ENCODE measurements at places on chromosomes 3 and 15. TPM values are rescaled to one million over a fixed set of nuclear protein-coding genes. Genes with fewer than 3 reads are reported as not detected.

GRCh38 chr15:92891533-92892200, 8.5 kb upstream of the CHD2 start:
- H3K4me3 ChIP-seq = no peak overlapping the region
- DNase-seq = no peak
- peaks cover 85% of the 10 kb centered on the region for H3K4me1 ChIP-seq
- H3K27me3 ChIP-seq = no peaks in the 10 kb centered on the region
- H3K27ac ChIP-seq = peak overlapping the region; percentile 22
- H3K36me3 ChIP-seq = no peaks in the 10 kb centered on the region

- no peaks in the 10 kb centered on the region for H3K27me3 ChIP-seq
- DNase-seq = no peak
- H3K4me3 ChIP-seq = no peak overlapping the region
- H3K4me1 ChIP-seq = peaks cover 3% of the 10 kb centered on the region
- no peaks in the 10 kb centered on the region for H3K36me3 ChIP-seq
These were observed 33.9 kb upstream of the PSMD6 start for GRCh38 chr3:64057231-64057630.

GRCh38 chr3:167785790-167786189, 50.3 kb downstream of the SERPINI1 start:
- H3K4me3 ChIP-seq = no peak overlapping the region
- no peaks in the 10 kb centered on the region for H3K36me3 ChIP-seq
- H3K4me1 ChIP-seq = no peaks in the 10 kb centered on the region
- H3K27me3 ChIP-seq = no peaks in the 10 kb centered on the region
- no peak overlapping the region for H3K27ac ChIP-seq

GRCh38 chr3:150699068-150699639, 4.6 kb downstream of the ERICH6 start:
- peaks cover under 1% of the 10 kb centered on the region for H3K4me1 ChIP-seq
- no peak for DNase-seq
- H3K36me3 ChIP-seq = no peaks in the 10 kb centered on the region
- H3K27ac ChIP-seq = no peak overlapping the region
- H3K27me3 ChIP-seq = no peaks in the 10 kb centered on the region

- no peak overlapping the region for H3K4me3 ChIP-seq
- H3K4me1 ChIP-seq = no peaks in the 10 kb centered on the region
- no peak overlapping the region for H3K27ac ChIP-seq
- H3K36me3 ChIP-seq = no peaks in the 10 kb centered on the region
These were observed 24.0 kb upstream of the SLC24A5 start for GRCh38 chr15:48096813-48097212.

DNA sequence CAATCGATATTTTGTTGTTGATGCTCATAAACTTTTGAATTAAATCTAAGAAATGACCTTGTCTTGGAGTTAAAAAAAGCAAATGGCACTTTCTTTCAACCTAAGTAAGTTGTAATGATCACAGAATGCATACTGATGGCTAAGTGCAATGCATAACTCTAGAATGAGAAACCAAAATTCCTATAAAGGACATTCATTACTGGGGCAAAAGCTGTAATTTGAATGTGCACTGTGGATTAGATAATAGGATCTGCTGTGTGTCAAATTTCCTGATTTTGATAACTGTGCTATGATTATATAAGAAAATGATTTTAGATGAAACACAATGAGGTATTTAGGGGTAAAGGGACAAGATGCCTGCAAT, 14.3 kb downstream of the SIAH2 start:
- H3K27ac ChIP-seq = no peak overlapping the region
- H3K36me3 ChIP-seq = no peaks in the 10 kb centered on the region
- no peak overlapping the region for H3K4me3 ChIP-seq

DNA sequence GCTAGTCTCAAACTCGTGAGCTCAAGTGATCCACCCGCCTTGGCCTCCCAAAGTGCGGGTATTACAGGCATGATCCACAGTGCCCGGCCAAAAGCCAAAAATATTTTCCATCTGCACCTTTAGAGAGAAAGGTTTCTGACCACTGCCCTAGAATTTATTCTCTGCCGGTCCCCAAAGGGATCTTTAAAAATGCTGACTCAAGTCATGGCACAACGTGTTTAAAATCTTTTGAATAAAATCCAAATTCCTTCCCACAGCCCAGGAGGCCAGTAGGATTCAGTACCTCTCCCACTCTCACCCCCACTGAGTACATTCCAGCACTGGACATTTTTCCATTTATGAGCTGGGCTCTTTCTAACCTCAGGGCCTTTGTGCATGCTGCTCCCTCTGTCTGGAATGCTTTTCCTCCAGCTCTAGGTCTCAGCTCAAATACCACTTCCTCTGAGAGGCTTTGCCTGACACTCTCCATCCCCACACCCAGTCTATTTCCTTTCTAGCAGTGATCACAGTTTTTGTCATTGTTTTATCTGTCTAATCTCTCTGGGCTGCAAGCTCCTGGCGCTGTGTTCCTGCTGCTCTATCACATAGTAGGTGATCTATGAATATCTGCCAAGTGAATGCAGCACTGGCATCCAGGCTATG, 502.9 kb downstream of the SHQ1 start:
- no peak overlapping the region for H3K4me3 ChIP-seq
- no peak for DNase-seq
- H3K27ac ChIP-seq = no peak overlapping the region
- no peaks in the 10 kb centered on the region for H3K36me3 ChIP-seq
- H3K27me3 ChIP-seq = no peaks in the 10 kb centered on the region
- peaks cover 23% of the 10 kb centered on the region for H3K4me1 ChIP-seq

DNA sequence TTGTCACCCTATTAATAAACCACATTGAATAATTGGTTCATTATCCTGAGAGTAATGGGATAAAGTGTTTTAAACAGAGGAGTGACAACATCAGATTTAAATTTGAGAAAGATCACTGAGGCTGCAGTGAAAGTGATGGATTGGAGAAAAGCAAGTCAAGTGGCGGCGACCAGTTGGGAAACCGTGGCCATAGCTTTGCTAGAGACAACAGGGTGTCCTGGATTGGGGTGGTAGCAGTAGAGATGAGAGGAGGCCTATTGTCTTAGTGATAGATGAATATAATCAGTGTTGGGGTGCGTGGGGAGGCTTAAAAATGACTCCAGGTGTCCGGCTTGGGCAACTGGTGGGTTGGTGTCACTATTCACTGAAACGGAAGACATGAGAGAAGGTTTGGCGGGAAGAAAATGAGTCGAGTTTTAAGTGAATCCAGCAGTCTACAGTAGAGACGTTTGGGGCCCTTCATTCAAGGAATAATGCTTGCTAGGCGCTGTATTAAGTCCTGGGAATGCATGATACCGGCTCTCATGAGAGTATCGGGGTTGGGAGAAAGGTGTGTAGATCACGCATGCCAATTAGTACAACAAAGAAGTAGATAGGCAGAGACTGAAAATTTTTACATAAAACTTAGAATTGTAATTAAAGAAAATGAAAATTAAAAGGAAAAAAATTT, 819 bp downstream of the NEK4 start:
- no peak for DNase-seq
- H3K27ac ChIP-seq = peak overlapping the region; percentile 83
- H3K4me1 ChIP-seq = peaks cover 16% of the 10 kb centered on the region
- H3K36me3 ChIP-seq = peaks cover 13% of the 10 kb centered on the region

DNA sequence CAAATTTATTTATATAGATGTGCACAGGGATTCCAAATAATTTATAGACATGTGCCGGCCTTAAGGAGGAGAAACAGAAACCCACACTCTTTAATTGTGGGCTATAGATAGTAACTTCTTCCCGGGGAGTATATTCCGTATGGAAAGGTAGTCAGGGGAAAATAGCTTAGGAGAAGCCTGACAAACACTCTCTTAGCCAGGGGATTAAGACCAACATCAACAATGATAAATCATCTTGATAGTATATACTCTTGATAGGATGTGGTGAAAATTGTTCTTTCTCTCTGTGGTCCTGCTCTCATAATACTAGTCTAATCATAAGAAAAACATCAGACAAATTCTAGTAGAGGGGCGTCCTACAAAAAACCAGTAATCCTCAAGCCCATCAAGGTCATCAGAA, 8.2 kb upstream of the BCL6 start:
- peaks cover 25% of the 10 kb centered on the region for H3K4me1 ChIP-seq
- no peaks in the 10 kb centered on the region for H3K27me3 ChIP-seq
- H3K36me3 ChIP-seq = no peaks in the 10 kb centered on the region
- no peak overlapping the region for H3K4me3 ChIP-seq
- no peak for DNase-seq

GRCh38 chr15:83983634-83984458, 251.7 kb upstream of the GOLGA6L4 start:
- DNase-seq = no peak
- no peaks in the 10 kb centered on the region for H3K36me3 ChIP-seq
- H3K27ac ChIP-seq = no peak overlapping the region
- no peak overlapping the region for H3K4me3 ChIP-seq

DNA sequence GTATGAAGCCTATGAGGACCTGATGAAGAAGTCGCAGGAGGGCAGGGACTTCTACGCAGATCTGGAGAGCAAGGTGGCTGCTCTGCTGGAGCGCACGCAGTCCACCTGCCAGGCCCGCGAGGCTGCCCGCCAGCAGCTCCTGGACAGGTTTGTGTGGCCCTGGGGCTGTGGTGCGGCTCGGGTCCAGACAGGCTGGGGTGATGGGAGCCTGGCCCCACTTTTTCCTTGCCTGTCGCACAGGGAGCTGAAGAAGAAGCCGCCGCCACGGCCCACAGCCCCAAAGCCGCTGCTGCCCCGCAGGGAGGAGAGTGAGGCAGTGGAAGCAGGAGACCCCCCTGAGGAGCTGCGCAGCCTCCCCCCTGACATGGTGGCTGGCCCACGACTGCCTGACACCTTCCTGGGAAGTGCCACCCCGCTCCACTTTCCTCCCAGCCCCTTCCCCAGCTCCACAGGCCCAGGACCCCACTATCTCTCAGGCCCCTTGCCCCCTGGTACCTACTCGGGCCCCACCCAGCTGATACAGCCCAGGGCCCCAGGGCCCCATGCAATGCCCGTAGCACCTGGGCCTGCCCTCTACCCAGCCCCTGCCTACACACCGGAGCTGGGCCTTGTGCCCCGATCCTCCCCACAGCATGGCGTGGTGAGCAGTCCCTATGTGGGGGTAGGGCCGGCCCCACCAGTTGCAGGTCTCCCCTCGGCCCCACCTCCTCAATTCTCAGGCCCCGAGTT, 29.0 kb downstream of the PTPN23 start:
- DNase-seq = no peak
- peaks cover 16% of the 10 kb centered on the region for H3K4me1 ChIP-seq
- no peak overlapping the region for H3K27ac ChIP-seq

- DNase-seq = peak; percentile 16
- H3K36me3 ChIP-seq = no peaks in the 10 kb centered on the region
- no peak overlapping the region for H3K4me3 ChIP-seq
- H3K4me1 ChIP-seq = no peaks in the 10 kb centered on the region
- no peak overlapping the region for H3K27ac ChIP-seq
These were observed 325.0 kb upstream of the CFAP20DC start for GRCh38 chr3:59374818-59375211.

GRCh38 chr3:132983143-132983770, 54.9 kb upstream of the TMEM108 start:
- H3K27ac ChIP-seq = no peak overlapping the region
- no peaks in the 10 kb centered on the region for H3K4me1 ChIP-seq
- DNase-seq = no peak
- H3K4me3 ChIP-seq = no peak overlapping the region

DNA sequence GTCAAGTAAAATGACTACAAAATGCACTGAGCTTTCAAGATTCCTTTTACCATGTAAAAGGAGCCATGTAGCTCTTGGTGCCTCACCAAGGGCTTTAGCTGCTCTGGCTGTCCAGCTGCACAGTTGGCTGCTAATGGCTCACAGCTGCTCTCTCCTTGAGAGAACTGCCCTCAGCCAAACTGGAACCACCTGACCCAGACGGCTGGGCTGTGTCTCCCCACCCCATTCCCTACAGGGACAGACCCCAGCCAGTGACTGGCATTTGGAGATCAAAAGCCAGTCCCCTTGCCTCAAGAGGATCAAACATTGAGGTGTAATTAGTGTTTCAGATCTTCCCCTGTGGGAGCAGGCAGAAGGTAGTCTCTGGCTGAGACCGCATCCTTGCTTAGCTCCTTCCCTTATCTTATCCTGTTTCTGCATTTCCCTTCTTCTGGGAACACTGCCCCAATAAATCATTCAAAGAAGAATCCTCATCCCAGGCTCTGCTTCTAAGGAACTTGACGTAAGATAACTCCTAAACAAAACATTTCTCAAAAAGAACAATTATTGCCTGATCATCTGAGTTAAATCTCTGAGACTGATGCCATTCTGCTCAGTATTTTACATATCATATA, 28.6 kb upstream of the UBE2E2 start:
- no peaks in the 10 kb centered on the region for H3K36me3 ChIP-seq
- no peaks in the 10 kb centered on the region for H3K27me3 ChIP-seq
- H3K4me1 ChIP-seq = no peaks in the 10 kb centered on the region
- H3K4me3 ChIP-seq = no peak overlapping the region

DNA sequence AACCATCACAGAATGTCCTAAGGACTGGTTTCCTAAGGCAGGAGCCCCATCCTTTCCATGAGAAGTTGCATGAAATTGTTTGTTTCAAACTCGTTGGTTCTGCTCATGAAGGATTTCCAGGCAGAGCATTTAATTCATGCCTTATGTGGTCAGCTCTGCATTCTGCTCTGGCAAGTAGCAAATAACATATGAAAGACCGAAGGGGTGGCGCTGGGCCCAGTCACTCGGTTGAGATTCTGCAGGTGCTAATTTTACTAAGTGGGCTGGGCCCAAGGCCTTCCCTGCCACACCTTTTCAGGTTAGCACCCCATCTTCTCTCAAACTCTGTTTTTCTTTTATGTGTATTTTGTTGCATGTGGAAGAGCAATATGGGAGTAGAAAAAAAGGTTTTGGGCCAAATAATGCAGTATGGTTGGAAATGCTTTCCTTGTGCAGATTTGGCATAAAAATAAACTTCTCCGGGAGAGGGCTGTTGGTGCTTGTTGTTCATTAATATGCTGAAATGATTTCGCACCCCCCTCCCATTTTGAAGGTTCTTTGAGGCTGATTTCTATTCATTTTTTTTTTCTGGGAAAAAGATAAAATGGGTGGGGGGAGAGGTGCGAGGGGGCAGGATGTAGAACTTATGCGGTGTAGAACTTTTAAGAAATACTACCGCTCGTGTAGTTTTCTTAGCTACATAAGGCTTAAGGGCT, 182.9 kb upstream of the FEZF2 start:
- H3K4me3 ChIP-seq = no peak overlapping the region
- no peaks in the 10 kb centered on the region for H3K27me3 ChIP-seq
- no peaks in the 10 kb centered on the region for H3K4me1 ChIP-seq
- H3K27ac ChIP-seq = no peak overlapping the region
- DNase-seq = no peak

- no peak overlapping the region for H3K27ac ChIP-seq
- no peaks in the 10 kb centered on the region for H3K4me1 ChIP-seq
- H3K27me3 ChIP-seq = no peaks in the 10 kb centered on the region
- DNase-seq = no peak
- H3K36me3 ChIP-seq = no peaks in the 10 kb centered on the region
These were observed 481.7 kb upstream of the TGFBR2 start for GRCh38 chr3:30124435-30125370.

DNA sequence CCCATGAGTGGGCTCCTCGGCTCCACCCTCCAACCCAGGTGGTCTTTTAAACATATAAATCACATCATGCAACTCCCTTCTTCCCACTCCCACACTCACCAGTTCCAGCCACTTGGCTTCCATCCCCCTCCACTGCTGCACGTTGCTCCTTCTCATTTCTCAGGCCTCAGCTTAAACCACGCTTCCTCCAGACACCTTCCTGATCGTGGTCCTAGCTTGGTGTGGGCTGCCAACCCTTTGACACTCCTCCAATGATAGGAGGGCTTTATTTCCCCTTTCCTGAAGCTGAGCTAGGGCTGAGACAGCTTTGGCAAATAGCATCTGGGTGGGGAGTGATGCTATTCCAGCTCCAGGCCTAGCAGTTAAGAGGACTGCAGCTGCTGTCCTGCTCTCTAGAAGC, 130.1 kb downstream of the SRGAP3 start:
- no peak overlapping the region for H3K27ac ChIP-seq
- H3K4me1 ChIP-seq = no peaks in the 10 kb centered on the region
- H3K36me3 ChIP-seq = no peaks in the 10 kb centered on the region
- H3K27me3 ChIP-seq = no peaks in the 10 kb centered on the region
- no peak for DNase-seq

The CYP1A1 gene
- 1.1 TPM for total RNA-seq

Measured in transverse colon (tissue), 4 donors.